ENCODE measurements at places on chromosomes 6 and 20.
A peak's percentile ranks its signal among the peaks of the same experiment; 100 is the strongest.

DNA sequence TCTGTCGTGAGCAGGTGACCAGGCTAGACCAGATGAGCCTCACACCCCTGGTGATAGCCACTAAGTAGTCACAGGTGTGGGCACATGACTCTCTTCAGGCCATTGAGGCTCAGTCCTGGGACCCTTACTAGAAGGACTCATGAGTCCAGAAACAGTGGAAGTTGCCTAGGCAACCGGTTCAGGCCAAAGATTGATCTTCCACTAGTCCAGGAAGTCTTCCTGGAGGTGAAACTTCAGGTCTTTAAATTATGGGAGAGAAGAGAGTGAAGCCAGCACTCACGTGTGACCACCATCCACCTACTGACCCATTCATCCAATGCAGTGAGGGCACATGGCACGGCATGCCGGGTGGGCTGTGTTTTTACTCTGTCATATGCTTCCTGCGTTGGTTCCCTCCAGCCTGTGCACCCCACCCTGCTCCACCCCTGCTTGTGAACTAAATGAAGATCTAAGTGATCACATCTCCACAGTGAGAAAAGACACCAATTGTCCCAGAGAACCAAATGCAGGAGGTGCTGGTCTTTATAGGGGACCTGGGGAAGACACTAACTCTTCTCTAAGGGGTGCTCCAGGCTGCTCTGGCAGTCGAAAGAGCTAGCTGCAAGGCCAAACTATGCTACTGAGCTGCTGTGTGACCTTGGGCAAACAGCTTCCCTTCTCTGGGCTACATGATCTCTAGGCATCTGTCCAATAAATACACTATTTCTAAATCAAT is 12.5 kb upstream of the STX16 start:
- no peak for DNase-seq

GRCh38 chr20:4067600-4068261 is 52.4 kb upstream of the RNF24 start:
- DNase-seq: no peak

GRCh38 chr6:49980898-49981297 is 11.5 kb upstream of the DEFB113 start:
- DNase-seq: no peak

GRCh38 chr6:99605074-99605734 is 1.4 kb upstream of the PRDM13 start:
- DNase-seq: peak; percentile 65

DNA sequence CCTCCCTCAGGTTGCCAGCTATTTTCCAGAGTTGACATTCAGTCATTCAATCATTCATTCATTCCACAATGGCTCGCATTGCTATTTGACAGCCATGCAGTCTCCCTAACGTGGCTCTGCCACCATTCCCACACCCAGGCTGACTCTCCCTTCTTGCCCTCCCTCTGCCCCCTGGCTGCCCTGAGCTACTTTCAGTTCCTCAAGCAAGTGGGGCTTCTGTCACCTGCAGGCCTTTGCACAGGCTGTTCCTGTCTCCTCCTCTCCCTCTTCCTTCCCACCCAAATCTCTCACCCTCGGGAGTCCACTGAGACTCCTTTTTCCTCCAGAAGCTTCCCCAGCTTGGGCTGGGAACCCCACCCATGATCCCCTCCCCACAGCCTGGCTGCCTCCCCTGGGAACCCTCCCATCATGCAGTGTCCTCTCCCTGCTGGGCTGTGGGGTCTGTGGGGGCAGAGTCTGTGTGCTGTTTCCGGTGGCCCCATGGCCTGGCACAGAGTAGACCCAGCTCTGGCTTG is 2.6 kb downstream of the PACSIN1 start:
- no peak for DNase-seq

DNA sequence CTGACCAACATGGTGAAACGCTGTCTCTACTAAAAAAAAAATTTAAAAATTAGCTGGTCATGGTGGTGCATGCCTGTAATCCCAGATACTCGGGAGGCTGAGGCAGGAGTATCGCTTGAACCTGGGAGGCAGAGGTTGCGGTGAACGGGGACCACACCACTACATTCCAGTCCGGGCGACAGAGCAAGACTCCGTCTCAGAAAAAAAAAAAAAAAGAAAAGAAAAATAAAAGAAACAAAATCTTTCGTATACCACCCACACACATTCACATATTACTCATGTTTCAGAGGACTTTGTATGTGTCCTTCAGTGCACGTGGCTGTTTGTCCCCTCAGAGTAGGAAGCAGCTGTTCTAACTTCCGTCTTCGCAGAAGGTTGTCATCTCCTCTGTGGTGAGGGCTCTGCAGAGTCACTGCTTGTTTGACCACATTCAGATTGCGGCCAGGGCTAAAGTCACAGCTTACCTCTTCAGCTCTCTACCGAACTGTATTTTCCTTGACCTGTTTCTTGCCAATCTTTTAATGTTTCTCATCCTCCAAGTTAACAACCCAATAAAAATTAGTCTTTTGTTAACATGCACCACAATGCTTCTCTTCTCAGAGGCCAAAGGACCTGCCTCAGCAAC is 36.6 kb upstream of the HIVEP1 start:
- no peak for DNase-seq

DNA sequence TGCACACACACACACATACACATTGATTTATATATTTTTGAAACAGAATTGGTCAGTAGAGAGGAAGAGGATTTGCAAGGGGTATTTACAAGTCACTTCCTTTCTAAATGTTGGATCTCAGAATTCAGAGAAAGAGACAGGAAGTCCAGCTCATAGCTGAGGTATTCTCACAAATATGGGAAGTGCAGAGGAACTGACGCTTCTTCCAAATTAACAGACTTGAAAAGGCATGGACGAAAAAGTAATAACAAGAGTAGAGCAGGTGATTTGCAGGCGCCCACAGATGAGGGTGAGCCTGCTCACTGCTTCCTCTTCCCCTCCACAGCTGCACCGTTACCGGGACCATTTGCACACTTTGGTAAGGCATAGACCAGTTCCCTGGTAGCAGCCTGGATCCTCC is 246.4 kb downstream of the PHACTR1 start:
- DNase-seq: no peak
